HAP-1 (cell line): ENCODE measurements at places on chromosomes 13 and 19.

- no peak for DNase-seq
Observed at GRCh38 chr19:57190301-57190700, 999 bp upstream of the ZNF264 start.

GRCh38 chr13:23344931-23345595 is 88.4 kb downstream of the SACS start:
- peak; percentile 24 for DNase-seq

- peak; percentile 77 for DNase-seq
Observed at GRCh38 chr19:48290771-48291488, 21.0 kb downstream of the ZNF114 start.

GRCh38 chr19:40609561-40610395 is 8.6 kb downstream of the LTBP4 start:
- DNase-seq, result peak; percentile 91

- no peak for DNase-seq
Observed at GRCh38 chr19:6359568-6360341, 1.6 kb upstream of the CLPP start.

- DNase-seq, result peak; percentile 79
Observed at GRCh38 chr19:30799865-30800755, 427.9 kb downstream of the ZNF536 start.

DNA sequence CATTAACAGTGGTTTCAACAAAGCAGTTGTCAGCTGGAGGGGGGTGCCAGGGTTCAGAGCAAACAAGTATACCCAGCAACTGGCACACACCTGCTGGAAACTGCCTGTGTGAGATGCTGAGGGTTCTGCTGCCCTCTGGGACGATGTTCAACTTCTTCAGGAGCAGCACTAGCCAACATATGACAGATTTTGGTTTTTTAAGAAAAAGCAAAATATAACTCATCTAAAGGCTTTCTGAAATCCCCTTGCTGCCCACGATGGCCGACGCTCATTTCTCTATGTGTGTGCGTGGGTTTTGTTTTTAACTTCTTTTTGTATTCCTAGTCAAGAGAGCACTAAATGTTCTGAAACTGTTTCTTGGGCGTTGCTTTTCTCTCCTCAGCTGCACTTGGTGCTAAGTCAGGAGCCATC is 79.9 kb downstream of the MRPL57 start:
- DNase-seq, result no peak

GRCh38 chr19:11261431-11261970 is 823 bp downstream of the DOCK6 start:
- peak; percentile 41 for DNase-seq

- DNase-seq, result no peak
Observed at GRCh38 chr13:78478183-78478582, 125.2 kb downstream of the POU4F1 start.

DNA sequence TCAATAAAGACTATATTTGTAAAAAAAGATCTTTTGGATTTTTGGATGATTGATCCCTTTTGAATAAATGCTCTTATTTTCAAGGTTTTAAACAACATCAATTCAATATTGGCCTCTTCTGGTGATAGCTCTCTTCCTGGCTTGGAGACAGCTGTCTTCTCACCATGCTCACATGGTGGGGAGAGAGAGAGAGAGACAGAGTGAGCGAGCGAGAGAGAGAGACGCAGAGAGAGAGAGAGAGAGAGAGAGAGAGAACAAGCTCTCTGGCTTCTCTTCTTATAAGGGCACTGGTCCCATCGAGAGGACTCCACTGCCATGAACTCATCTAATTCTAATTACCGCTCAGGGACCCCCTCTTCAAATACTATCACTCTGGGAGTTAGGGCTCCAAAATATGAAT is 32.1 kb upstream of the FARP1 start:
- DNase-seq, result no peak

GRCh38 chr13:79917628-79918027 is 423.3 kb downstream of the SPRY2 start:
- DNase-seq, result no peak

GRCh38 chr13:88958821-88959220 is 1287.7 kb downstream of the SLITRK5 start:
- DNase-seq, result no peak

GRCh38 chr13:50543782-50544181 is 299.7 kb downstream of the DLEU7 start:
- peak; percentile 62 for DNase-seq

DNA sequence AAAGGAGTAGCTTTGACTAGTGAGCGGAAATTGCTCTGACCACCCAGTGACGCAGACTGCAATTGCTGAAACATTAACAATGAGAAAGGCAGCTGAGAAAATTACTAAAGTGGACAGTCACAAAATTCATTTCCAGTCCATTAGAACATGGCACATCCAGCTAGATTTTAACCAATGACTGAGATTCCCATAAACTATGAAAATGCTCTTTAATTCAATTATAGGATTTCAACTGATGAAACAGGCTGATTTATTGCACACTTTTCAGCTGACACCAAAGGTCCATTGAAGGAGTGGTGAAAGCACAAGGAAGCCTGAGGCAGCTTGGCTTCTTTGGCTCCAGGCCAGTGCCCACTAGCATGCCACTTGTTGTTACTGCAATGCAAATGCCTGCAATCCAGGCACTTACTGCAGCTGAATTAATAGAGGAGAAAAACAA is 933.4 kb downstream of the SLITRK6 start:
- peak; percentile 5 for DNase-seq

DNA sequence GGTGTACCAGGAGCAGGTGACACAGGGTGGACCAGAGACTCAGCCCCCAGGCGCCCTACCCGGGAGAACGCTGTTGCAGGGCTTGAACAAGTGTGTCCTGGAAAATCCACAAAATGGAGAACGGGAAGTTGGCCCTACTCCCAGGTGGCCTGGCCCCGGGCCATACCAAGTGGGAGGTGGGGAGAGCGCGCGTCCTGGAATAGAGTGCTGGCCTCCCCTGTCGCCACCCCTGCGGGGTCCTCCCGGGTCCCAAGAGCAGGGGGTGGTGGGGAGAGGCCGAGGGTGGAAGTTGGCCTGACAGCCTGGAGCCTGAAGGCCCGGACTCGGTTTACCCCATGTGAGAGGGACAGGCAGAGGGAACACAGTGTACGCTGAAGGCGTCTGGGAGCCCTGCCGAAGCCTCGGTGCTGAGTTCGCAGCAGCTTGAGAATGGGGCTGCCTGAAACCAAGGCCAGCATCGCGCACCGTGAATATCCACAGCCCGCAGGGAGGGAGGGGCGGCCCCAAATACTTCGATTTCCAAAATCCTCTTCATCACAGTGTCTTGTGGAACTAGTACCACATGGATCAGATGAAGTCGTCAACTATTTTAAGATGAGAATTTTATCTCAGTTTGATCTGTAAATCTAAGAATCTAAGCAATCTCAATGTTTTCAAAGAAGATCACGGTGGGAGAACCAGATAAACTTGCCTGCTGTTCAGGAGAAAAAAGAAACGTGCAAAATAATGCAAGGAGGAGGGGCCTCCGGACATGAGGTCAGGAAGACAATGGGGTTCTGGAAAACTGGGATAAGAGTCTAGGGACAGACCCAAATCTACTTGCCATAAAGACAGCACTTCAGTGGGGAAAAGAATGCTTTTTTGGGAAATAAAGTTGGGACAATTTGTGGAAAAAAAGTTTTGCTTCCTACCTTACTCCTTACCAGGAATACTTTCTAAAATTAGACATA is 10.4 kb upstream of the KLF16 start:
- peak; percentile 50 for DNase-seq

DNA sequence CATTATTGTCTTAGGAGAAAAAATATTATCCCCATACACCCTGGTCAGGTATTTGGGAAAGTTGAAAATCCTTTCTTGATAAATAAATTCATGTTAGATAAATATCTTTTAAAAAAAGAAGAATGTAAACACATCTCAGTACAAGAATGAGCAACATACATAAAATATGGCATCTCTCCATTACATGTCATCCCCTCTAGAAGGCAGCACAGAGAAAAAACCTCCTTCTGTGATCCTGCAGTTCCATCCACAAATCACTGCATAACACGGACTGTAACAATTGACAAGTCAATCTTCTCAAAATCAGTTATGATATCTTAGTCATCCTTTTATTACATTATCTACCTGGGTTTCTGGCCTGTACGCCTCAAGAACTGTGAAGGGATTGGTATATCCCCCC is 683.9 kb upstream of the KLHL1 start:
- no peak for DNase-seq

DNA sequence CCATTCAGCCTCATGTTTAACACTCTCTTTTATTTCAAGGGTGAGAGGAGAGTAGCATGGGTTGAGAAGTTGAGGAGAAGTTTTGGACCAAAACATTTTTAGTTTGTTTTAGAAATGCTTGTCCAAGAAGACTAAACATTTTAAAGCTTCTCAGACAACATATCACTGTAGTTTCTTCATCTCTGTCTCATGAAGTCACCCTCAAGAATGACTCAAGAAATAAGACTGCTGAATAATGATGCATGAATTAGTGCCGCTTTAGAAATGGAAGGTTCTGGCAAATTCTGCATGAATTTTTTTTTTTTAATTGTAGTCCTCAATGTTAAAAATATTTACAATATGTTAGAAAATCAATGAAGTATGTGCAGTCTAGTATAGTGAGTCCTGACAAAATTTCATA is 422.7 kb upstream of the ARGLU1 start:
- DNase-seq, result no peak
